ENCODE measurements at places on chromosomes 12 and 14.

GRCh38 chr14:65850429-65851135 lies 438.1 kb downstream of the FUT8 start:
- ATAC-seq = peak; percentile 74

DNA sequence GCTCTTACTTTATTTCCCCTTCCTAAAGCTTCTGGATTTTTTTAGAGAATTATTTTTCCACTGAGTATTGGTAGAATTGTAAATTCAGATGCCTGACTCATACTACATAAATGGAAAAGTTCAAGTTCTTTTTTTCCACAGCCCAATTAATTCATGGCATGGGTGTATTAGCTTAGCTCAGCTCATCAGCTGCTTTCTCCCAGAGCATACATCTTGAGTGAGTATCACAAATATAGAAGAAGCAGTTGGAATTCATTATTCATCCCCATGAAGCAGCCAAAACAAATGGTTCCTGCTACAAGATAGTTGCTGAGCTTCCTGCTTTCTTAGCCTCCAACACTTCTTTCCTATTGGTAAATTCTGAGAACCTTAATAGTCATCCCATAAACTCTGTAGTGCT lies 105.1 kb downstream of the C12orf50 start:
- ATAC-seq = no peak

DNA sequence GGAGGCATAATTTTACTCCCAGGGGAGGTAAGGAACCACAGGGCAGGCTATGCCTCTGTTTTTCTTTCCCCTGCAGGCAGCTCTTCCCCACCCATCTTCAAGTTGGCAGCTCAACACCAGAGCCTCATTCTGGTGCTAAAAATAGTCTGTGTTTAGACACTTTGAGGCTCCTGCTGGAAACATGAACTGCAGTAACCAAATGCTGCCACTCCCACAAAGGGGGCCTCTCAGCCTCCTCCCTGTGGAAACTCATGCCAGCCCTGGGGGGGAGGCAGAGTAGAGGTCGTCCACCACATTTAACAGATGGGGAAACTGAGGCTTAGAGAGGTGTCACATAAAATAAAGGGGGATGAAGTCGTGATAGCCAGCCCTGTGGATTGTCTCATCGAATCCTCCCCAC lies 61.4 kb downstream of the WSCD2 start:
- no peak for ATAC-seq

- no peak for ATAC-seq
Observed at GRCh38 chr14:67815573-67816225, 691 bp downstream of the ZFYVE26 start.

GRCh38 chr12:2215709-2216560 lies 163.1 kb downstream of the CACNA1C start:
- ATAC-seq = no peak

- no peak for ATAC-seq
Observed at GRCh38 chr12:115423546-115423987, 739.6 kb upstream of the TBX3 start.

- no peak for ATAC-seq
Observed at GRCh38 chr12:131327521-131328488, 374.1 kb downstream of the ADGRD1 start.

DNA sequence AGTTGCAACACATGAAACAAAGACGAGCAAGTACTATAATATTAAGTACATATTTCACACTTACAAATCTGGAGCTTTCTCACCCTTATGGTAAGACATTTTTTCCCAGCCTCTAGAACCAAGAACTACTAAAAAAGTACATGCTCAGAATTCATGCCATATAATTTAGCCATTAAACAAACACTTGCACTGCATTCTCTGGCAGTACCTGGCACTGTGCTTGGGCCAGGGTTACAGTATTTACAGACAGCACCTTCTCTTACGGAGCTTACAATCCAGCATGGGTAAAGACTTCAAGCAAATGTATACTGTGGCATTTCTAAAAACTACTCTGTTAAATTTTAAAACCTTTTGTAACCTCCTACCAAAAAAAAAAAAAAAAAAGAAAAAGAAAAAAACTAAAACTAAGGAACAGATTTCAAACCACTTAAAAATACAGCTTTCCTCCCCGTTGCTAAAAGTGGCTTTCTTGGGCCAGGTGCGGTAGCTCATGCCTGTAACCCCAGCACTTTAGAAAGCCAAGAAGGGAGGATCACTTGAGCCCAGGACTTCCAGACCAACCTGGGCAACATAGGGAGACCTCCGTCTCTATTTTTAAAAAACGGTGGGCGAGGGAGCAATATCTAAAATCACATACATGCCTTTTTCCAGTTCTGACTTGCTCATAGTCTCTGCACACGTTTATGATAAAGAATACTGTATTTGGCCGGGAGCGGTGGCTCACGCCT lies 956 bp downstream of the GNPTAB start:
- ATAC-seq = no peak

GRCh38 chr12:52010152-52010622 lies 3.4 kb downstream of the TAMALIN start:
- ATAC-seq = no peak

DNA sequence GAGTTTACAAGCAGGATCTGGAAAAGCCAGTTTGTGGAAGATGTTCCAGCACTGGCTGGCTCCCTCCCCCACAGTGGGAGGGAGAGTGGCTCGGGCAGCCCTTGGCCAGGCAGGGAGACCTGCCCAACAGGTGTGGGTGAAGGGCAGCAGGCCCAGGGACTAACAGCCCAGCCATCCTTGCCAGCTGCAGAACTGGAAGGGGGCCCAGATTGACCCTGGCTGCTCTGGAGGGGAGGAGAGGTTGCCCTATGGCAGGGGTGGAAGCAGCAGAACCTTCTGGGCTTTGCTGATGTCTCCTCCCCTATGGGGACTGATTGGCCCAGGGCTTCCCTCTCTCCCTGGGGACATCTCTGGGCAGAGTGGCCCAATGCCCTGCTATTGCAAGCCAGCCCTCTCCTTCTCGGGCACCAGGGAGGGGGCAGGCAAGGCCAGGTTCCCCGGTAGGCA lies 20.5 kb downstream of the IRF2BPL start:
- ATAC-seq = no peak

DNA sequence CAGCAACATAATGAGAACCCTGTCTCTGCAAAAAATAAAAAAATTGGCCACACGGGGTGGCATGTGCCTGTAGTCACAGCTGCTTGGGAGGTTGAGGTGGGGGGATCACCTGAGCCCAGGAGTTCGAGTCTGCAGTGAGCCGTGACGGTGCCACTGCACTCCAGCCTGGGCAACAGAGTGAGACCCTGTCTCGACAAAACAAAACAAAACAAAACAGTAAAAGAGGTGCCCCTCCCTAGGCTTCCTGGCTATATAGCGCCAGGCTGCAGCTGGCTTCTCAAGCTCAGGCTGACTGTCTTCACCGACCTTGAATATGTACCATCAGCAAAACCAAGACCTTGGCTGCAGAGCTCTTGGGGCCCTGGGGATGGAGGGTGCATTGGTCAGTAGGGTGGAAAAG lies 29.4 kb downstream of the TSPAN9 start:
- ATAC-seq = no peak

GRCh38 chr14:82720431-82720830 lies 1186.8 kb upstream of the SEL1L start:
- no peak for ATAC-seq

- no peak for ATAC-seq
Observed at GRCh38 chr14:51365241-51365965, 125.4 kb downstream of the TMX1 start.

- ATAC-seq = peak; percentile 38
Observed at GRCh38 chr12:28032811-28033537, 60.4 kb upstream of the PTHLH start.

GRCh38 chr12:66779466-66779865 lies 100.6 kb upstream of the GRIP1 start:
- ATAC-seq = no peak

DNA sequence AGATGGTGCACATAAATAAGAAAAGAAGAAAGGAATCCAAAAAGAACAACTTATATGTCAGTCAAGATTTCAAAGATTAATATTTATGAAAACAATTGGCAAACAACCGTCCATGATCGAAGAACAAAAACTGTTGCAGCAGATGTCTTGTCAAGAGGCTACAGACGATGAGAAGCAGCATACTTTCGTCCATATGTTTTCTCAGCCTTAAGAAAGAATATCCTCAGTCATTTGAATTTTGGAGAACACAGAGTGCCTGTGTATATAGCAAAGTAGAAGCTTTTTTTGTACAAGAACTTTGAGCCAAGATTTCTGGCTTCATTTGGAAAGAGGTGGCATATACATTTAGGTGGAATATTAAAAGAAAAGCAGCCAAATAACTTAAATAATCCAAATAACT lies 297.2 kb downstream of the ITPR2 start:
- no peak for ATAC-seq

- peak; percentile 61 for ATAC-seq
Observed at GRCh38 chr12:89472508-89472907, 52.1 kb downstream of the GALNT4 start.

GRCh38 chr14:81625343-81625742 lies 91.7 kb upstream of the SEL1L start:
- no peak for ATAC-seq

DNA sequence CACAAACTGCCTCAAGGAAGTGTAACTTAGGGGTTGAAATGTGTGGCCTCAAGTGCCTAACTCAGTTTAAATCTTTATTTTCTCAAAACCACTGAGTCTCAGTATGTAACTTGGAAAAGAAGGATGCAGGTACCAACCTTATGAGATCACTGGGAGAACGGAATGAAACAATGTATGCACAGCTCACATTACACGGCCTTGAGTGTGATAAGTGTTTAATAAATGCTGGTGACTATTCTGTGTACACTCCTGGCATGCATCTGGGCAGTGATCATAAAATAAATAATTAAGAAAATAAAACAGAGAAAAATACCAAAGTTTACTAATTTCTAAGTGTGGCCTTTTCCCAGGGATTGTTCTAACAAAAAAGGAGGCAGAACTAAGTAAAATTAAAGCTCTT lies 974.5 kb upstream of the FLRT2 start:
- no peak for ATAC-seq

DNA sequence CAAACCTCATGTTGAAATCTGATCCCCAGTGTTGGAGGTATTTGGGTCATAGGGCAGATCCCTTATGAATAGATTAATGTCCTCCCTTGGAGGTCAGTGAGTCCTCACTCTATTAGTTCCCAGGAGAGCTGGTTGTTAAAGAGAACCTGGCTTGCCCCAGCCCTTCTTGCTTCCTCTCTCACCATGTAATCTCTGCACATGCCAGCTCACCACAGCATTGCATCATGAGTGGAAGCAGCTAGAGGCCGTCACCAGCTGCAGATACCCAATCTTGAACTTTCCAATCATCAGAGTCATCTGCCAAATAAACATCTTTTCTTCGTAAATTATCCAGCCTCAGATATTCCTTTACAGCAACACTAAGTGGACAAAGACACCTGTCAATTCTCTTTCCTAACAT lies 161.8 kb upstream of the IGF1 start:
- no peak for ATAC-seq

GRCh38 chr12:105378911-105379310 lies 48.4 kb downstream of the C12orf75 start:
- ATAC-seq = no peak

DNA sequence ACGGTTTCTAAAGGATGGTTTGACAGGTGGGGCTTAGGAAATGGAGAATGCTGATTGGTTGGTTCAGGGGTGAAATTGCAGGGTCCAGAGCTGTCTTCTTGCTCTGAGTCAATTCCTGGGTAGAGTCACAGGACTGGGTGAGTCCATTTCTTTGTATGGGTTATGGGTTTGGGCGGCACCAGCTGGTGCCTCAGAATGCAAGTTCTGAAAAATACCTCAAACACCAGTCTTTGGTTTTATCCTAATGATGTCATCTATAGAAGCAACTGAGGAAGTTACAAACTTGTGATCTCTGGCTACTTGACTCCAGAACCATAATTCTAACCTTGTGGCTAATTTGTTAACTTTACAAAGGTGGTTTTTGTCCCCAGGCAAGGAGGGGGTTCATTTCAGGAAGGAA lies 47.6 kb upstream of the EIF5 start:
- ATAC-seq = no peak

- ATAC-seq = peak; percentile 80
Observed at GRCh38 chr14:100336618-100337530, 13.7 kb downstream of the SLC25A47 start.

- ATAC-seq = no peak
Observed at GRCh38 chr12:130925666-130926015, 28.1 kb upstream of the ADGRD1 start.

- ATAC-seq = no peak
Observed at GRCh38 chr14:24084440-24084839, 9.7 kb upstream of the PCK2 start.

GRCh38 chr14:53365486-53366130 lies 212.5 kb upstream of the DDHD1 start:
- ATAC-seq = no peak

DNA sequence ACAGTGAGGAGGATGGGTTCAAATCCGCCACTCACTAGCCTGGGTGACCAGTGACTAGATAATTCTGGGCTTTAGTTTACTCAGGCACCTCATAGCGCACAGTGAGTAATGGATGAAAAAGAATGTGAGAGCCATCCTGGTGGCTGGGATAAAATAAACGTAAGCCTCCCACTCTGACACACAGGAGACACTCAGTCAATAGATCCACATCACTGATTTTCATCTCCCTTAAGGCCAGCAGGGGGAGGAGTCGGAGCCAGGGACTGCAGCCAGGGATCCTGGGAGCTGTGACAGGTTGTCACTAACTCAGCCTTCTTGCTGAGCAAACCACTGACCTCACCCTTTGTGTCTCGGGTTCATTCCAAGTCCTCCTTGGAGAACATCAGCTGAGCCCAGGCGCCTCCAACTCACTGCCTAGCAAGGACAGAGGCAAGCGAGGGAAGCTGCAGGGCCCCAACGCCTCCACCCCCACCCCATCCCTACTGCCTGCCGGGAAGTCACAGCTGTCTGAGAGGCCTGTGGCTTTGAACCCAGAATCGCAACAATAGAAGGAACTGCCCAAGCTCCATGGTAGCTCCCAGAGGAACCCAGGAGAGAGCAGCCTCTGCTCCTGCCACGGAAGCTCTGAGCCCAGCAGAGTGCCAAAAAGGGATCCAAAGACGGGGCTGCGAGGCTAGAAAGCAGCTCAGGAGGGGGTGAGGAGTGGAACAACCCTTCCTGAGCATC lies 30.7 kb downstream of the PXN start:
- no peak for ATAC-seq

GRCh38 chr14:20630340-20631022 lies 11.0 kb downstream of the OR6S1 start:
- ATAC-seq = peak; percentile 23

DNA sequence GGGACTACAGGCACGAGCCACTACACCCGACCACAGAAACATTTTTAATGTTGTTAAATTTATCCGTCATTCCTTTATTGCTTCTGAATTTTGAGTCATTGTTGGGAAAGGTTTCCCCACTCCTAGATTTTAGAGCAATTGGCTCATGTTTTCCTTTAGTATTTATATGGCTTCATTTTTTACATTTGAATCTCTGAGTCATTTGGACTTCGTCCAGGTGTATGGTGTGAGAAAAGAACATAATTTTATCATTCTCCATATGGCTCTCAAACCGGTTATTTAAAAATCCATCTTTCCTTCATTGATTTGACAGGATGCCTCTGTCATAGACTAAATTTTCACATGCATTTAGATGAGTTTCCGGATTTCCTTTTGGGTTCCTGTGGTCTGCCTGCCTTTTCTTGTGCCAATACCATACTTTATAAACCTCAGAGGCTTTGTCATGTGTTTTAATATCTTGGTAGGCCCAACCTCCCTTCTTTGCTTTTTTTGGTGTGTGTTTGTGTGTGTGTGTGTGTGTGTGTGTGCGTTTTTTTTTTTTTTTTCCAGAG lies 30.9 kb downstream of the LRTM2 start:
- ATAC-seq = no peak

Measured in activated T-helper 17 cell treated with anti-CD3 and anti-CD28 coated beads, Interleukin-2, amount 50 U/mL, for 72 hours (primary cell).